Renal cortical epithelial cell (primary cell): ENCODE measurements at places on chromosomes 4 and X. TPM values are rescaled to one million over a fixed set of nuclear protein-coding genes. Genes with fewer than 3 reads are reported as not detected.

The GLRA2 gene
- under 0.01 and 0.10 TPM in 2 replicates for total RNA-seq

The NR0B1 gene
- 0.10 and 0.35 TPM in 2 replicates for total RNA-seq

The PLAC8 gene
- 0.35 and 4.8 TPM in 2 replicates for total RNA-seq

DNA sequence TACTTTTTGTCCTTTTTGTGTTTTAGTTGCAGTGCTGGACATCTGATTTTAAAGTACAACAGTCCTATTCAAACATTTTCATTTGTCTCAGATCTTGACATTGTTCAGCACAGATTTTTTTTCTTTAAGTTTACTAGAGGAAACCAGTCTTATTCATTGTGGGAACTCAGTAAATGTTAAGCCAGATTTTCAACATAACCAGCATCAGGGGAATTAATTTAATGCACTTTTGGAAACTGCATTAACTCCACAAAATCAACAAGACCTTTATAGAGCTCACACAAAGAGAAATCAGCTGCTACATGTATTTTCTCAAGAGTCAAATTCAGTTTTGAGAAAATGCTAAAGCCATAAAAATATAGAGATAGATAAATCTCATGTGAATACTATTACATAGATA lies 9.9 kb downstream of the CPE start:
- no peak for DNase-seq

DNA sequence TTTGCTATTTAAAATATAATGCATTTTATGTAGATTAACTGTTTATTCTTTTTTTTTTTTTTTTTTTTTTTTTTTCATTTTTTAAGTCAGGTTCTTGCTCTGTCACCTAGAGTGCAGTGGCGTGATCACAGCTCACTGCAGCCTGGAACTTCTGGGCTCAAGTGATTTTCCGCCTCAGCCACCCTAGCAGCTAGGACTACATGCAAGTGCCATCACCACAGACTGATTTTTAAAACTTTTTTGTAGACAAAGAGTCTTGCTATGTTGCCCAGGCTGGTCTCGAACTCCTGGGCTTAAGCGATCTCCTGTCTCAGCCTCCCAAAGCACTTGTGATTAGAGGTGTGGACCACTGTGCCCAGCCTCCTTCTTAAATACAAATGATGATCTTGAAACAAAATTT lies 159.9 kb downstream of the CAMK2D start:
- DNase-seq: no peak

GRCh38 chr4:36207831-36208520 lies 36.3 kb downstream of the ARAP2 start:
- peak; percentile 22 for DNase-seq

DNA sequence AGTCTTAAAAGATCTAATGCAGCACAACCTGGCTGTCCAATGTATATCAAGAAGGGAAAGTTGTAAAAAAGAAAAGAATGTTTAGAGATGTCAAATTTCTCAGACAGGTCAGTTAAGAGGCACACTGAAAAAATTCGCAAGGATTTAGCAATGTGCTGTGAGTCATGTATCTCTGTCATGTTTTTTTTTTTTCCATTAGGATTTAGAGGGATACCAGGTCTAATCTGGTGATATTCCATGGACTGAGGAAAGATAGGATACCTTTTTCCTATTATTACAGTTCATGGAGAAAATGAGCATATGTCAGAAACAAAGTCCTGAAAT lies 815.4 kb upstream of the PCDH10 start:
- DNase-seq: no peak
